ENCODE measurements at places on chromosomes 13 and 19.

DNA sequence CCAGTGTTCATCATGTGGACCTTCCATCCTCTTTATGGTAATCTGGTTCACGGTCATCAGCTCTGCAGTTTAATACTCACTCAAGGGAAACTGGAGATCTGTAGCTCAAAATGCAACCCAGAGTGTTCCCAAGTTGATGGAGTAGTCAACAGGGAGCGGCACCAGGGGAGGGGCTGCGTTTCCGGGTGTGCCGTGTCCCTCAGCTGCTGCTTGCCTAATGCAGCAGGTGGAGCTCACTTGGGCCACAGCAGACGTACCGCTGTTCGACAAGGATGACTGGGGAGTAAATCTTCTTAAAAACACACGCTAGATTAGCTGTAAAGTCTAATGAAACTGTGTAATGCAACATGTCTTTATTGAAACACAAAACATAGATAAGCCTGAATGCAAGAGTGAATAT is 81.1 kb downstream of the TNFSF13B start:
- no peak for DNase-seq

GRCh38 chr13:110312339-110313031 is 5.4 kb downstream of the COL4A2 start:
- DNase-seq: no peak

GRCh38 chr13:27406178-27406939 is 18.1 kb upstream of the GTF3A start:
- DNase-seq: no peak

- DNase-seq: no peak
Measured at GRCh38 chr19:12913851-12914690, 5.0 kb downstream of the SYCE2 start.

Measured in esophagus squamous epithelium (tissue), 5 donors.